C1 segment of cervical spinal cord (tissue), 14 donors: ENCODE measurements at places on chromosomes 2 and 18.

- DNase-seq, result no peak
These were observed 826.8 kb downstream of the TRIB2 start for GRCh38 chr2:13543550-13543949.

GRCh38 chr2:134539981-134540380, 178.8 kb downstream of the TMEM163 start:
- peak; percentile 21 for DNase-seq

GRCh38 chr2:125516496-125517109, 1139.4 kb upstream of the GYPC start:
- DNase-seq, result no peak

DNA sequence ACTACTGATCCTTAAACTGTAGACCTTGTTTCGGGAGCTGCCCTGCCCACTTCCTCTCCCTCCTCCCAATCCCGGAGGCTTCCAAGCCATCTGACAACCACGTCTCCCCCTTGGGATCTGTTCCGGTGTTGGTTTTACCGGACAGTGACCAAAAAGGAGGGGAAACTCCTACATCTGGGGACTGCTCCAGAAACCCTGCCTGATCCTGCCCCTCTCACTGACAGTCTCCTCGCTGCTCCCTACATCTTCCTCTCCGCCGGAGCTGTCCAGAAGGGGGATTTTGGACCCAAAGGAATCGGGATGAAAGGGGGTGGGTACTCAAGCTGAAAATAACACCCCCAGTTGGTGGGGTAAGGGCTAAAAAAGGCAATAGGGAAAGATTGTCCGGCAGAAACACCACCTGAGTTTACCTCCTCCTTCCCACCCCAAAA, 1.5 kb downstream of the INO80D start:
- peak; percentile 40 for DNase-seq

DNA sequence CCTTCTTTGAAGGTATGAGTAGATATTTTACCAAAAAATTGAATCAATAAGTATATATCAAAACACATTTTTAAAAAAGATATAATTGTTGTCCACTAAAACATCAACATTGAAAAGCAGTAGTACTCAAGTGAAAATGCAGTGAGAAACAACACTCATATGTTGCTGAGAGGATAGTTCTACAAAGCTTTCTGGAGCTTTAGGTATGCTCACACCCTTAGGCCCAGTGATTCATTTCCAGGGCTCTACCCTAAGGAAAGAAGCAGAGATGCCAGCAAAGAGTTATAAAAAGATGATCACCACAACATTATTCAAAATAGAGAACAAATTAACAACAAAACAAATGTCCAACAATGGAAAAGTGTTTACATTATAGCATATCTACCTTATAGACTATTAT, 197.3 kb upstream of the CCDC150 start:
- no peak for DNase-seq

GRCh38 chr18:54238173-54238936, 13.9 kb upstream of the MBD2 start:
- no peak for DNase-seq

DNA sequence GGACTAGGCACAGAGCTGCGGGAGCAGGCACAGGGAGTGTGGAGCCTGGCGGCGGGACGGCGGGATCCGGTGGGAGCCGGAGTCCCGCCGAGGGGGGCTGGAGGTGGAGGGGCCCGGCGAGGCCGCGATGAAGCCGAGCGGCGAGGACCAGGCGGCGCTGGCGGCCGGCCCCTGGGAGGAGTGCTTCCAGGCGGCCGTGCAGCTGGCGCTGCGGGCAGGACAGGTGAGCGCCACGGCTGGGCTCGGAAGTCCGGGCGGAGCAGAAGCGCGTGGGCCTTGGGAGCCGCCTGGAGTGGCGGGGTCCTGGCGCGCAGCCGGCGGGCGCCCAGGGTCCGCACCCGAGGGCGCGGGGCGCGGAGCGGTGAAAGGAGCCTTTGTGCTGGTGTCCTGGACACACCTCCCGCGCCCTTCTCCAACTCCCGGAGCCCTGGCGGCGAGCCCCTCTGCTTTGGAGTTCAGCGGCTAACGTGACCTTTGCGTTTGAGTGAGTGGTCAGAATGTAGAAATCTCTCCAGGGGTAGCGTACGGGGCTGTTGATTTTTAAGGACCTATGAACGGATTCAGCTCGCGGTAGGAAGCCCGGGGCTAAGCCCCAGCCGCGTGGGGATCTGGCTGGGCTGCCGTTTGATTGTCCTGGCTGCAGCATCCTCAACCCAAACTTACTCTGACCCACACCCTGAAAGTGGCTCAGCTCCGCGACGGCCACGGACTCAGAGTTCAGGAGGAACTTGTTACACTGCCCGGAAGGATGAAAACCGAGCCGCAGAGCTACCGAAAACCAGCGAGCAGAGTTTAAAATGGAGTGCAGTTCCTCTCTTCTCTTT, 448 bp downstream of the IMPA2 start:
- DNase-seq, result peak; percentile 16

DNA sequence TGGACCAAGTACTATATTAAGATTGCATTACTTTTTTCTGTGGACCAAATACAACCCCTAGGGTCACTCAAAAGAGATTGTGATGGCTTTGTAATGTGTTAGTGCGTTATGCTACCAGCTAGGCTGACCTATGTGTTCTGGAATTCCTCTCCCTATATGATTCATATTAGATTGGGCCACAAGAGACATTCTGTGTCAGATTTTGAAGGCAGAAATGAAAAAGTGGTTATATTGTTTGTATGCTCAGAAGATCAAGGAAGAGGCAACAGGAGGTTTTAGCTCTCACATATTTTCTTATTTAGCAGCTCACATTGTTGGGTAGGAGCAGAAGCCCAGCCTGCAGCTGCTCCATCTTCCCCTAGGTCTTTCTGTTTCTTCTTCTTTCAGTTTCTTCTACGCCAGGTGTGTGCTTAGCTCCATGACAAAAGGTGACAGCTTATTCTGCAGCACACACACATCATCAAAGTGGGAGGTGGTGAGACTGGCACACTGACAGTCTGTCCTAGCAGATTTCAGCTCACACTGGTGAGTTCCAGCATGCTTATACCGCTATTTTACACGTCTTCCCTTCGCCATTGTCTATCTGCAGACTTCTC, 156.8 kb upstream of the UBE2E3 start:
- DNase-seq, result no peak

DNA sequence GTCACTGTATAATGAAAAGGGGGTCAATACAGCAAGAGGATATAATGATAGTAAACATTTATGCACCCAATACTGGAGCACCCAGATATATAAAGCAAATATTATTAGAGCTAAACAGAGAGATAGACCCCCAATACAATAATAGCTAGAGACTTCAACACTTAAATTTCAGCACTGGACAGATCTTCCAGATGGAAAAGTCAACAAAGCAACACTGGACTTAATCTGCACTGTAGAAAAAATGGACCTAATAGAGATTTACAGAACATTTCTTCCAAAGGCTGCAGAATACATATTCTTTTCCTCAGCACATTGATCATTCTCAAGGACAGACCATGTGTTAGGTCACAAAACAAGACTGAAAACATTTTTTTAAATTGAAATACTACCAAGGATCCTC, 26.7 kb downstream of the ZBTB14 start:
- DNase-seq, result no peak

- DNase-seq, result no peak
These were observed 486.3 kb upstream of the FSHR start for GRCh38 chr2:49640630-49641029.

DNA sequence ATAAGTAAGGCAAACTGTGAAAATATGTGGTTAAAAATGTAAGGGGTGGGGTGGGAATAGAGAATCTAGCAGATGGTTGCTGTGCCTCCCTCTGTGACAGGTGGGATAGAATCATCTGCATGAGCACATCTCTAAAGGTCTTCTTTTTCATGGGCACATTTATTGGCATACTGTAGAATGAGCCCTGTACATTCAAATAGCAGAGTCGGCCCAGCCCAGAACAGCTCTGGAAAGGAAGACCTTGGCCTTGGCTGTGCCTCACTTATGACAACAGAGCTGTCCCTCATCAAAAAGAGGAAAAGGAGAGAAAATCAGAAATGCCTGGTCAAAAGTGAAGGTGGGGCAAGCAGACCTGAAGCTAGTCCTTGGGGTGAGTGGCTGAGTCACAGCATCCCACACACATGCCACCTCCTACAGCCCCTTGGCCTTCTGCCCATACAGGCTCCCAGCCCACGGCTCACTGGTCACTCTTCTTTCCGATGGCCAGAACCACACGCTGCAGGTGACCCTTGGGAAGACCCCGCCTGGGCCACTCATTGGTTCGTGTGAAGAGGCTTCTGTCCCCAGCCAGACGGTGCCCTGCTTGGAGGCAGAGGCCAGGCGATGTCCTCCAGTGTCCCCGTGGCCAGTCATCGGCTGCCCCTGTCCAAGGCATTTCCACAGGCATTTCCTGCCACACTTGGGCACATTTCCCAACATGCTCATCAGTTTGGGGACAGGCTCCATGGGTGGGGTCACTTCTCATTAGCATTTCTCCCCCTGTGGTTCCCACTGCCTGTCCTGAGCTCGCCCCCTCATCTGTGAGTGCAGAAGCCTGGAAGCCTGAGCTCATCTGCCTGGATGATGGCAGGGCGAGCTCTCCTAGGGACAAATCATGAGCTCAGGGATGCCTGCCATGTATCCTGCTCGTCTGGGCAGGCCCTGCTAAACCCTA, 113.6 kb downstream of the MCFD2 start:
- no peak for DNase-seq

- DNase-seq, result no peak
These were observed 107.7 kb downstream of the HNMT start for GRCh38 chr2:138071720-138072719.

- DNase-seq, result no peak
These were observed 536.4 kb upstream of the PIK3C3 start for GRCh38 chr18:41418598-41418997.

DNA sequence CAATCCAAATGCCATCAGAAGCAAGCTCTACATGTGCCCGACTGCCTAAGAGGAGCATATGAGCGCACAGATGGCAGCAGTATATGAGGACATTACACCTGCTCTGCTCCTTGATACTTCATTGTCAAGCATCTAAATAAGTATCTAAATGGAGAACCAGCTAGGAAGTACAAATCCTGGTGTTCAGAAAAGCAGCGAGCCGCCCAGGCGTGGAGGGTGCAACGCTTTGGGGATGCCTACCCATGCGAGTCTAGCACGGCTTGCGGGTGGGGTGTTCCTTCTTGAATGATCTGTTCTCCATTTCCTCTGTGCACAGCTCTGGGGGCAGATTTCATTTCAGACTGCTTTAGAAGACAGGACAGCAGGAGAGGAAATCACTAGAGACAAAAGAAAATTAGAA, 63.0 kb upstream of the BCL2L11 start:
- DNase-seq, result no peak

GRCh38 chr2:15734674-15735483, 143.2 kb downstream of the DDX1 start:
- DNase-seq, result no peak

DNA sequence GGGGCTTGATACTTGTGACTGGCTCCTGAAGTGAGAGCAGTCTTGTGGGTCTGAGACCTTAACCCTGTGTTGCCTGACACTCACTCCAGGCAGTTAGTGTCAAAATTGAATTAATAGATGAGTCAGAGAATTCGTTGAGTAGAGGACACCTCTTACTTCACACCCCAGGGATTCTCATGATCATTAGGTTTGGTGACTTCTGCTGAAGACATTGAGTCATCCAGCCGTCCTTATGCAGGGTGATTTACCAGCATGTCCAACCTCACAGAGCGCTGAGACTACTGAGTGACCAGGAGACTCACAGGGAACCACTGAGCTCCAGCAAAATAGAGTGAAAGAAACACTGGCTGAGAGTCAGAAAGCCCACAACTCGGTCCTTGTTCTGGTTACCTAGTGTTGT, 36.0 kb upstream of the EVA1A start:
- DNase-seq, result no peak

DNA sequence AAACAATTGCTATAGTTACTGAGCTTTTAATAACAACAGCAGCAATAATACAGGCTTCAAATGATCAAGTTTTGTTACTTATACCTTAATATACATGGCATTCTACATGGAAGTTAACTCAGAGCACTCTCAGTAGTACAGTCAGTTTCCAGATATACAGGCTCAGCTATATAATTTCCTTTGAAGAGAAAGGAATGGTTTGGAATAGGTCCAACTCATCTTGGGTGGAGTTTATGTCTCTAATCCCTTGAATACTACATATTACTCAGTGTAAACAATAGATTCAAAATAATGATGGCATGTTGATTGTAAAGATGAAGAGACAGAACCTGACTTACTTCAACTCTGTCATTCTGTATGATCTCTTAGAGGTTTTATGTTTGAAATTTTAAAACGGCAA, 174.9 kb downstream of the EPHA4 start:
- no peak for DNase-seq

- no peak for DNase-seq
These were observed 1.2 kb downstream of the ALK start for GRCh38 chr2:29920130-29920577.

GRCh38 chr18:78765142-78765541, 214.5 kb upstream of the SALL3 start:
- DNase-seq, result no peak

GRCh38 chr2:96342085-96342484, 6.5 kb downstream of the NCAPH start:
- no peak for DNase-seq

DNA sequence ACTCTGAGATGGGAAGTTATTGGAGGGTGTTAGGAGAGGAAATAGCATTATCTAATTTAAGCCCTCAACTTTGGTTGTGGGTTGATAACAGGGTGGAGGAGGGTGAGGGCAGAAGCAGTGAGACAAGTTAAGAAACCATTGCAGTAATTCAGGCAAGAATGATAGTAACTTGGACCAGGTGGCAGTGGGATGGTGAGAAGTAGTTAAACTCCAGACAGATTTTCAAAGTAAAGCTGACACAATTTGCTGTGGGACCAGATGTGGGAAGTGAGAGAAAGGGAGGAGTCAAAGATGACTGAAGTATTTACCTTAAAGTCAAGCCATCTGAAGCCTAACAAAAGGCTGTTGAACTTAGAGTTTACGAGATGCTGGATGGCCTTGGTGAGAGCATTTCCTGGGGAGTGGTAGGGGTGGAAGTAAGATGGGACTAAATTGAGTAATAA, 163.2 kb upstream of the KLF7 start:
- DNase-seq, result no peak

DNA sequence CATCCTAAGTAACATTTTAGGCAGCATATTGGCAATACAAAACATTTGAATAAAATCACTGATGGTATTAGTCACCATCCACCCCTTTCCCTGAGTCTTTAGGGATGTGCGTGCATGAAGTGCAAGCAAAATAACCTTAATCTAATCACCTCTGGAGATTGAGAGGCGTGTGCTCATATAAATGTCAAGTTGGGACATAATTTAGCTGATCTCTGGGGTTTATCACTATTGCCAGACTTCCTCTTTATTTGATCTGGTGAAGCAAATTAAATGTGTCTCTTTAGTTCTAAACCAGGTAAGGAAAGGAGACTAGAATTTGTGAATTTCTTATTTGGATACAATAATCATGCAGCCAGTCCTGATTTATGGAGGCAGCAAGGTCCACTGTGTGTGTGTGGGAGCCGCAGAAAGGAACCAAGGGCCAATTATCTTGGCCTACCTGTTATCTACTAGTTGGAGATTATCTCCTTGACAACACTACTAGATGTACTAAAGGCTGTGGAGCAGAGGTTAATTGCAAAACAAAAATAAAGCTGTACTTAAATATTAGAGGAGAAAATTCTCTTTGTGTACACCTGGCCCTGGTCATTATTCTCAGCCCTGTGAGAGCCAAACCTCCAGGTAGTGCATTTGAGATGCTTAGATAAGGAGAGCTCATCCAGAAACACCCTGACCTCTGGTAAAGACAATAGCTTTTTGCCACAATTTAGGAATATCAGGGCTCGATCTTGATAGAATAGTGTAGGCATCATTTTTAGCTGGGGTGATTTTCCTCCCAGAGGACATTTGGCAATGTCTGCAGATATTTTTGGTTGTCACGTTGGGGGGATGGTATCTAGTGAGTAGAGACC, 78.2 kb downstream of the HRH4 start:
- no peak for DNase-seq
